Activated CD4-positive, CD25-positive, alpha-beta regulatory T cell treated with anti-CD3 and anti-CD28 coated beads, Interleukin-2, amount 50 U/mL, for 24 hours (primary cell): ENCODE measurements at places on chromosomes 4 and X.

GRCh38 chr4:173519111-173520101 lies 10.6 kb downstream of the HAND2 start:
- no peak for ATAC-seq

DNA sequence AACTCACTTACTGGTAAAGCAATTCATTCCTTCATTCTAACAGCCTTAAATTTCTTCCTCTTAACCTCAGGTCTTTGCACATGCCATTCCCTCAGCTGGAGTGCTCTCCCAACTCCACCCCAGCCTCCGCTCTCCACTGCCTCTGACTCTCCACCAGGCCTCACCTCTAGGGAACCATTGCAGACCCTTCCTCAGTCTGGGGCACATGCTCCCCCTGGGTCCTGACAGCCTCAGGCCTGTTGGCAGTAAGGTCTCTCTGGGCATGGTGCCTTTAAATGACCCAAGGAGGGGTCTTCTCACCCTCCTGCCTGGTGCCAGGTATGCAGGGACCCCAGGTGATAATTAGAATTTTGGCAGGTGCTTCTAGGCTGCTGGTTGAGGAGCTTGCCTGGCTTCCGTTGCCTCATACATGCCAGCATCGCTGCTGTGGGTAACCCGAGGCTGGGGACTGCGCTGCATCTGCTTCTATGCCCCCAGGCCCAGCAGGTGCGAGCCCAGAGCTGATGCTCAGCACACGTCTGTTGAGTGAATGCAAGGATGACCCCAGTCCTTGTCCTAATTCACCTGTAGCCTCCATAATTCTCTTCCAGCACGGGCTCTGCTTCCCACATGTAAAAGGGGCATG lies 27.5 kb upstream of the GPR78 start:
- ATAC-seq, result no peak

- no peak for ATAC-seq
These were observed 12.1 kb downstream of the MCUB start for GRCh38 chr4:109572154-109572553.

- ATAC-seq, result no peak
These were observed 155.4 kb upstream of the FRG1 start for GRCh38 chr4:189785257-189785656.

DNA sequence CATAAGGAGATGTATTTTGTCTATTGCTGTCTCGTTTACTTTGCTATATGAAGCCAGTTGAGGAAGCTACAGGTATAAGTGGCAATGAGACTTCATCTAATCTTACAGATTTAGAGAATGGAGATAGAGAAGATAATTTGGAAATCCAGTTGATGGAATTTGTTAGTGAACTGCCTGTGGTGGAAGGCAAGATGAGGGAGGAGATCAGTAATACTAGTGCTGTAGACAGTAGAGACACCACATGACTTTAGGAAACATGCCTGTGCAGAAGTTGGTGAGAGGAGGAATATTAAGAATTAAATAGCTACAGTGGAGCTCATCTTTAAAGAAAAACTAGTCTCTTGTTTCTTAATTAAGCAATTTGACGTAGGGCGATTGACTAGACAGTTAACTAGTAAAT lies 51.3 kb downstream of the RBPJ start:
- no peak for ATAC-seq

- no peak for ATAC-seq
These were observed 38.2 kb downstream of the FHL1 start for GRCh38 chrX:136185401-136186022.

DNA sequence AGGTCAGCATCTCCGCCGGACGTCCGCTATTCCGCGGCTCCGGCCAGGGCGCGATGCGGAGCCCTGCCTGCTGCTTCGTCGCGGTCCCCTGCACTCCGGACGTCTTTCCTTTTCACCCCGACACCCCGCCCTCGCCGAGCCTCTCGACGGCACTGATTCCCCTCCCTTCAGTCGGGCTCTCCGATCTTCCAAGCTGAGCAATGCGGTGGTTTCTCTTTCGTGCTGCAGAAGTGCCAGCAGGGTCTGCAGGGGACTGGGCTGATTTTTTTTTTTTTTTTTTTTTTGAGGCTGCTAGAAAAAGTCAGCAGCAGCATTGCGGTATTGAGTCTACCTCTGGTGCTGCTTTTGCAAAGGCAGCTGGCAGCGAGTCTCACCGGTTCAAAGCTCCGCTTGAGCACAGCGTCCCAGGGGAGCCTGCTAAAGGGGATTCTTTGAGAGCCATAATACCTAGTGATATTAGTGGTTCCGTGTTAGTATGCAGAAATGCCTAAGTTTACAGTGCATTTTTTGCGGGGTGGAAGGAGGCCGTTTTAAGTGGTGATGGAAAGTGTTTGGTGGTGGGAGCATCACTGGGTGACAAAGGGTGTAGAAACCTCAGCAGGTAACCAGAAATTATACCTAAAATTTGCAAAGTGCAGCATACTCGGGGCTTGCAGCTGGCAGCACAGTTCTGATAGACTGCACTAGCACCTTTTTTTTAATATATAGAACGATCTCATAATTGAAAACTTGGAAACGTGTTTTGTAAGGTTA lies 969 bp downstream of the STIM2 start:
- ATAC-seq, result peak; percentile 28

DNA sequence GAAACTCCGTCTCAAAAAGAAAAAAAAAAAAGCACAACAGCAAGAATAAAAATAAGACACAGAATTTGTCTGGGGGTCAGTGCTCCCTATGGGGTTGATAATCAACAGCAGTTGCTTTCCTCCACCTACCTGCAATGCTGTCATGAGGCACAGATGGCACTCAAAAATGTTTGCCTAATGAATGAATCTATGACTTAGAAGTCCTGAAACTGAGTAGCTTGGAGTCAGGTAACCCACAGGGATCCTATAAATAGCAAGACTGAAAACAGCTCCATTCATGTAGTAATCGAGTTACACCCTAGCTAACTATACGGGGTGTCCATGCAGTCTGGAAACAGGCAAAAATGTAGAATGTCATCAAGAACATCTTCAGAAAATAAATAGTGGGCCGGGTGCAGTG lies 19.8 kb upstream of the DDX3X start:
- ATAC-seq, result no peak

DNA sequence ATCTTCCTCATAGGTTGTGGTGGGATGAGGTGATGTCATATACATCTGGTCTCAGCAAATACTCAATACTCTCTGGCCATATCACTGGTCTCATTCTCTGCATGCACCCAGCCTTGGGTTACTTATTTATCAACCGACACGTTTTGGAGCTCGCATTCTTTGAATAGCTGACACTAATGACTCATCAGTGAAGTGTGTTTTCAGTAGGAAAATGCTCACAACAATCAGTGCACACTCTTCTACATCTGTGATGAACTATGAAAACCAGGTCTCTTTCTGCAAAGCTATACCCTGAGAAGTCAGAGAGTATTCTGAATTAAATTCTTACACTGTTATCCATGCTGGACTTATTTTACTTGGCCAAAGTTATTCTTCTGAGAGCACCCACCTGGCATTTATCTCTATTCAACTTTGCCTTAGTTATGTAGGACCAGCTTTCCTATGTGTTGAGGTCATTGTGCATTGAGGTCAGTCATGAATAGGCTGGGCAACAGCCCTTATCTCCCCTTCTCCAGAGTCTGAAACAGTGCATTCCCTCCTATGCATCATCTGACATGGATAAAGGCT lies 58.7 kb upstream of the DHX15 start:
- no peak for ATAC-seq

GRCh38 chr4:101418466-101418865 lies 71.1 kb upstream of the PPP3CA start:
- no peak for ATAC-seq

- no peak for ATAC-seq
These were observed 36.5 kb downstream of the INPP4B start for GRCh38 chr4:142809559-142809958.

DNA sequence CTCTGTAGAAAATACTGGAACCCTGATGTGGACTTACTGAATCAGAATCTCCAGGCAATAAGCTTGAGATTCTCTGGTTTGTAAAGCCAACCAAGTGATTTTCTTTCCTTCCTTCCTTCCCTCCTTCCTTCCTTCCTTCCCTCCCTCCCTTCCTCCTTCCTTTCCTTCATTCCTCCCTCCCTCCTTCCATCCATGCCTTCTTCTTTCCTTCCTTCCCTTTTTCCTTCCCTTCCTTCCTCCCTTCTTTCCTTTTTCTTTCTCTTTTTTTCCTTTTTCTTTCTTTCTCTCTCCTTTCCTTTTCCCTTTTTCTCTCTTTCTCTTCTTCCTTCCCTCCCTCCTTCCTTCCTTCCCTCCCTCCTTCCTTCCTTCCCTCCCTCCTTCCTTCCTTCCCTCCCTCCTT lies 450.8 kb downstream of the GRXCR1 start:
- ATAC-seq, result no peak

DNA sequence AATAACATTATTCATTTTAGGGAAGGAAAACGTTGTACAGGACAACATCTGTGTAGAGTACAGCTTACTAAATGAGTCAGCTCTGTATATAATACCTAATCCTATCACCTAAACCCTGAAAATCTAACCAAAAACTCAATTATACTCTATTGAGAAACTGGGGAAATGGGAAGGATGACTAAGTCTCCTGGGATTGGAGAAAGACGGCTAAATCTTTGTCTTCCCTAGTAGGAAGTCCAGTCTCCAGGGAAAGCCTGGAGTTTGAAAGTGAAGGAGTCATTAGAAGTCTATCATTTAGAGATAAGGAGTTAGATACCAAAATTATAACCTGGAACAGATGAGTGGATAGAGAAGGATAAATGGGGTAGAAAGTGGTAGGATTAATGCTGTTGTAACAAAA lies 286.5 kb downstream of the STK32B start:
- ATAC-seq, result no peak

GRCh38 chr4:110138551-110138950 lies 59.9 kb downstream of the ELOVL6 start:
- no peak for ATAC-seq

DNA sequence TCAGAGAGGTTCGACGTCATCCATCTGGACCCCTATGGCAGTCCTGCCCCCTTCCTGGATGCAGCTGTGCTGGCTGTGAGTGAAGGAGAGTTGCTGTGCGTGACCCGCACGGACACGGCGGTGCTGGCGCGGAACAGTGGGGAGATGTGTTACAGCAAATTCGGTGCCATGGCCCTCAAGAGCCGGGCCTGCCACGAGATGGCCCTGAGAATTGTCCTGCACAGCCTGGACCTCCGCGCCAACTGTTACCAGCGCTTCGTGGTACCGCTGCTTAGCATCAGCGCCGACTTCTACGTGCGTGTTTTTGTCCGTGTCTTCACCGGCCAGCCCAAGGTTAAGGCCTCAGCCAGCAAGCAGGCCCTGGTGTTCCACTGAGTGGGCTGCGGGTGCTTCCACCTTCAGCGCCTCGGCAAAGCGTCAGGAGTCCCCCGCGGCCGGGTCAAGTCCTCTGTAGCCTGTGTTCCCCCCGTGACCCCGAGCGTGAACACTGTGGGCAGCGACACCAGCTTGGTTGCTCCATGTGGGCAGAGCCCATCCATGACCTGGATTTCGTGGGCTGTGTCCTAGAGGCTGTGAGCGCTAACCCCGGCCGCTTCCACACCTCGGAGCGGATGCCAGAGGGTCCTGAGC lies 186.7 kb upstream of the SLITRK2 start:
- no peak for ATAC-seq

DNA sequence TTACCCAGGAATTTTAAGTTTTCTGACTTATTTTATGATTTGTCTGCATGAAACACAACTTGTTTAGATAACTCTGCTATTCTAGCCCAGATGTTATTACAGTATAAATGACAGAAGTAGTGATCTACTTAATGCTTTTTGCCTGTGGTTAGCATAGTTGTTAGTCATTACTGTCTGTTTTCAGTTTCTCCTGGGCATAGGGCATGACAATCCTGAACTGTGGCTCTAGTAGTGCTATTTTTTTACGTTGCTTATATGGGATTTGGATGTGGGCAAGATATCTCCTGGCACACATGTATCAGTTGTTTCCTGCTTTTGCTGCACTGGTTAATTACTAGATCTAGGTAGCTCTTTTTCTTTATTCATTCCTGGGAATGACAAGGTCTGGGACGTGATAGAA lies 1005.8 kb downstream of the PCDH18 start:
- no peak for ATAC-seq

GRCh38 chrX:119638725-119639471 lies 32.7 kb upstream of the NKRF start:
- peak; percentile 55 for ATAC-seq
